ENCODE measurements at places on chromosomes 4 and X. TPM values are rescaled to one million over a fixed set of nuclear protein-coding genes. Genes with fewer than 3 reads are reported as not detected.

DNA sequence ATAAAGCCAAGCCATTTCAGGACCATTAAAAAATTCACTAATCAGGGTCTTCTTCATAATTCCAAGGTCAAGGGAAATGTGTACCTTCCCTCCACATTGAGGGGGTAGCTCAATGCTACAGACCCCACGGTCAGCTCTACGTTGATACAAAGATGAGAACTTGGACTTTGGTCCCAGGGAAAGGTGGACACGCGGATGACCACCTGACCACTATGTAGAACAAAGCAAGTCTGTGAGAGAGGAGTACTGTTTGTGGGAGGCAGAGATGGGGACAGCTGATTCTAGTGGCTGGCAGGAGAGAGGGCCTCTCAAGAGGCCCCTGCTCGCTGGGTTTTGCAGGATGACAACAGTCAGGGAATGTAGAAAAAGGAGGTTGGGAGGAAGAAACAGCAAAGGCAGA, 58.0 kb downstream of the SLC2A9 start:
- no peak overlapping the region for H3K27ac ChIP-seq
- H3K4me3 ChIP-seq: no peak overlapping the region
- no peak for DNase-seq
- no peaks in the 10 kb centered on the region for H3K27me3 ChIP-seq

Gene STATH
- not detected for total RNA-seq

Gene SSX4
- not detected for total RNA-seq

- DNase-seq: no peak
- no peak overlapping the region for H3K27ac ChIP-seq
- H3K4me3 ChIP-seq: no peak overlapping the region
- no peaks in the 10 kb centered on the region for H3K4me1 ChIP-seq
These were observed 32.1 kb downstream of the PIGG start for GRCh38 chr4:531076-531475.

Gene HTN1
- not detected for total RNA-seq

Measured in pancreas (tissue), 10 donors.